ENCODE measurements at places on chromosomes 2 and 18. TPM values are rescaled to one million over a fixed set of nuclear protein-coding genes. Genes with fewer than 3 reads are reported as not detected.

- DNase-seq: no peak
These were observed 5.0 kb upstream of the SMAD2 start for GRCh38 chr18:47935321-47936055.

DNA sequence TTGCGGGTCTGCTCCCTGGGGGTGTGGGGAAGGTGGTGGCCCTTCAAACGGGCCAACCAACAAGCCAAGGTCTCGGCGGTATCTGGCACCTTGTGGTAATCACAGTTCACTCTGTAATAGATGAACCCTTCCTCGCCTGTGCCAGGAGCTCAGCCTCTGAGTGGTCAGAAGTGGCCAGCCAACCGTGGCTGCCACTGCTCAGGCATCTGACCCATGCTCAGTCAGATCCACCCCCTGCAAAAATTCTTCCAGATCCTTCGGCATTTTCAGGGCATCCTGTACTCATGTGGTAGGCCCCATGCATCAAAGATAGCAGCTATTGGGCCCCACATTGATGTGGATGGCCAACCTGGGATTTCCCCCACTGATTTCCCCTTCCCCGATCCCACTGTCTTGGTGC, 39.6 kb upstream of the SERPINE2 start:
- DNase-seq: peak; percentile 70

GRCh38 chr18:59540780-59541179, 156.4 kb downstream of the CCBE1 start:
- no peak for DNase-seq

Gene COL4A4
- 9.9 TPM for total RNA-seq
